ENCODE measurements at places on chromosomes 13 and 19.

DNA sequence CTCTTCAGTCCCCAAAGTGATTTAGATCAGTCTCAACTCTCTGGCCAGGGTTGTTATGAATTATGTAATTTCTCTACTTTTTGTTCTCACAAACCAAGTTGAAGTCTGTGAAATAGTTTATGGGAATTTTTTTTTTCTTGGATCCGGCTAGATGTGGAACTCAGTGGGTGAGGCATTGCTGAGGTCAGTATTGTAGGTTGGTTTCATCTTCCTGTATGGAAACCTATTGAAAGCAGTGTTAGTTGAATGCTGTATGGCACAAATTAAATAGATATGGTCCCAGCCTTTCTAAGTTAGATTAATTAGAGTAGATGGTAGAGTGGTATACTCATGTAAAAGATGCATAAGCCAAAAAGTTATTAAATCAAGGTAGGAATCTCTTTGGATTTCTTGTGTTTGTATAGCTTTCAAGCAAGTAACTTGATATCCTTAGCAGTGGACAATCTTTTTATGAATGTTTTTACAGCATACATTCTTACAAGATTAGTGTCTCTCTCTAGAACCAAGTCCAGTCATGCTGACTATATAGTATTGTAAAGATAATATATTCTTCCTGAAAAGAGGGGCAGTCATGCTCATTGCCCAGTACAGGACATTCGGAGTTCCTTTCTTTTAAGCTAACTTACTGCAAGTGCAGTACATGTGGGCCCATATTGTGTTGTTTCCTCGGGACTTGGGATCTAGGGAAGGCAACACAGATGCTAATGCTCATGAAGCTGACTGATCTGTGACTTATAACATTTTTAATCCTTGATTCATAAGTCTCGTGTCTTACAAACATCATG lies 2541.1 kb downstream of the PCDH9 start:
- DNase-seq = no peak

GRCh38 chr13:113804703-113805430 lies 45.8 kb downstream of the TMEM255B start:
- DNase-seq = no peak

GRCh38 chr19:55494172-55494761 lies 6.0 kb downstream of the SSC5D start:
- DNase-seq = no peak

DNA sequence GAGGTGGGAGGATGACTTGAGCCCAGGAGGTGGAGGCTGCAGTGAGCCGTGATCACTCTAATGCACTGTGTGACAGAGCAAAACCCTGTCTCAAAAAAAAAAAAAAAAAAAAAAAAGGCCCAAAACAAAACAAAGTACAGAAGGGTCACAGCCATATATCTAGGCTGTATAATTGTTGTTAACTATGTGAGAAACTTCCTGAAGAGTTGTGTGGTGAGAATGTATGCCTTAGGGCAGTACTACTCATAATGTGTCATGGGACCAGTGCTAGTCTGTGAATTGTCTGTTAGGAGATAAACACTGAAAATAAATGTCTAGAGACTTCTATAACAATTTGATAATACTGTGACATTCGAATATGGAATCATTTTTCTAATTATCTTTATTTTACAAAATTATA lies 43.1 kb downstream of the PAN3 start:
- DNase-seq = no peak

- no peak for DNase-seq
These were observed at the start of gene TMEM91 for GRCh38 chr19:41376241-41376997. TSS of gene TMEM91 (plus strand) at chr19:41376533. CDS start at chr19:41378310, 1,777 bp downstream.

DNA sequence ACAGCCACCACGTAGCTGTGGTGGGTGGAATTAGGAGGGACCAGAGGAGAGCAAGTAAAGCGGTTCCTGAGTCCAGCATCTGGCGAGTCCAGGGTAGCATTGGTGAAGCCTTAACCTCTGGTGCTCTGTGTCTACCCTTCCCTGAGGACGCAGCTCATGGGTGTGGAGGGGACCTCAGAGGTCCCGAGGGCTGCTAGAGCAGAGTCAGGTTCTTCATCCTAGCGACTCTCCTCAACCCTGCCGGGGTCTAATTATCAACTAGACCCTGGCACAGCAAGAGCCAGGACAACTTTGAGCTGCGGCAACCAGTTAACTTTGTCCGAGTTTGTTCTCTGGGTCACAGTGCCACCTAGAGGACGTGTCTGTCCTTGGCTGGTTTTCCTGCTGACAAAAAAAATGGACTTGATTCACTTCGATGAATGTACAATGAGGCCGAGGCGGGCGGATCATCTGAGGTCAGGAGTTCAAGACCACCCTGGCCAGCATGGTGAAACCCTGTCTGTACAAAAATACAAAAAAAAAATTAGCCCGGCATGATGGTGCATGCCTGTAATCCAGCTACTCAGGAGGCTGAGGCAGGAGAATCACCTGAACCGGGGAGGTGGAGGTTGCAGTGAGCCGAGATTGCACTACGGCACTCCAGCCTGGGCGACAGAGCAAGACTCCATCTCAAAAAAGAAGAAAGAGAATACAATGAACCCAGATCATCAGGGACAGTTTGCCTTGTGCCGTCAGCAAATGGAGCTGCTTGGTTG lies 25.0 kb downstream of the TSSK6 start:
- DNase-seq = peak; percentile 57

GRCh38 chr19:18848878-18849661 lies 17.3 kb downstream of the UPF1 start:
- no peak for DNase-seq

DNA sequence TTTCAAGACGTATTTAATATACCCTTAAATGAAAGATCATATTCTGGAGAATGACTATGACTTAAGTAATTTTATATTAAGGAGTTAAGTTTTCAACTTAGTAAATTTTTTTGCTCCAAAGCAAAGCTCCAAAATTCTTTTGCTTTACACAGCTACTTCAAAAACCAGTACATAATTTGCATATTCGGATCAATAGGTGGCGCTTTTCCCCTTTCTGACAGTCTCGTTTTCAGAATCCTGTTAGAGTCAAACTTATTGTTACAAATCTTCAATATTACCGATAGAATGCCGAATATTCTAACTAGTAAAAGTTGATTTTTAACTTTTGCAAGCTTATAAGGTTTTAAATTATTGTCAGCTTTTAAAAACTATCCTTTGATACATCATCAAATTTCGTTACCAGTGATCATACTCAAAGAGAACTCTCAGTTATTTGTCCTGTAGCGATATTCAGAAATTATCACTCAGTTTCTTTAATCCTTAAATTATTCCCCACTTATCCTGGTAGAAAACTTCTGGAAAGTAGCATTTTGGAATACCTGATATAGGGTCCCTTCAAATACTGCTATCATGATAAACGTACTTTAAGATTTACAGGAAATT lies 852.7 kb upstream of the KLHL1 start:
- no peak for DNase-seq

GRCh38 chr19:38191747-38192146 lies 32.3 kb downstream of the DPF1 start:
- no peak for DNase-seq

DNA sequence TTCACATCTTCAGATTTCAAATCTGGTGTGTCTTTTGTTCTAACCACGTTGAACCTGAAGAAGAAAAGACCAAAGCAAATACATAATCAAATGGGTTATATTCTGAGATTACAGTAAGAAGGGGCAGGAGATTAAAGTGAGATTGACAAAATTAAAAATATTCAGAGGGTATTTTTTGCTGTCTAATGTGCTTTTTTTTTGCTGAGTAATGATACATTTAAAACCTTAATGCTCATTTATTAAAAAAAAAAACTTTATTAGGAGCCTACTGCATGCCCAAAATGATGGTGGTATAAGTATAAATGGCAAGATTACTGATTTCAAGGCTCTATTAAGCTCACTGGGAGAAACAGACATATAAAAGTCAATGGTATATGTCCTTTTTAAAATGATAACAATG lies 459.4 kb downstream of the FGF9 start:
- no peak for DNase-seq

- no peak for DNase-seq
These were observed 1.8 kb downstream of the EXOSC5 start for GRCh38 chr19:41395355-41395754.

DNA sequence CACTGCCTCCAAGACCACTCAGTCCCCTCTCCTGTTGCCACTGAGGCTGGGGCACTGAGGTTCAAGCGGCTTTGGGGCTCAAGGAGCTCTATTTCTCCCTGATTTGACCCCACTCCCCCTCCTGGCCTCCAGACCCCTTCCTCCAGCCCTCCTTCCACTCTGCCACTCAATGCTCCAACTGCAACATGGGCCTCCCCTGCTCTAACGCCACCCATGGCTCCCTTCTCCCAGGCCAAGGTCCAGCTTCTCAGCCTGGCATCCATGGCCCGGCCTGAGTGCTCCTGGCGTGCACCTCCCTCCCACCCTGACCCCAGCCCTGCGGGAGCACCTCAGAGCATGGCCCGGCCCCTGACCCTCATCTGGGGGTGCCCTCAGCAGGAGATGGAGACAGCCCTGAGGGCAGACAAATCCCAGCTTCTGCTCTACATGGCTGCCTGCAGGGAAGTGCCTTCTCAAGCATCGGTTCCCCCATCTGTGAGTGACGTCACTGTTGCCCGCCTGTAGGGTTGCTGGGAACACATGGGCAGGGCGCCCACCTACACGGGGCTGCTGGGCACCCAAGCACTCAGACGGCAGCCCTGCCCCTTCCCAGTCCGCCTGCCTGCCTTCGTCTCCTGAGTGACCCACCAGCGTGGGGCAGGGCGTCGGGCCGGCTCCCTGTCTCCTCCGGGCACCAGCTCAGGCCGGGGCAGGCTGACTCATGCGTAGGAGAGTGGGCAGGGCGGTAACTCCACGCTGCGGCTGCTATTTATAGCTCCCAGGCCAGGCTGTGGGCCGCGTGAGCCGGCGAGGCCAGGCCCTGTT lies 1.6 kb upstream of the DIRAS1 start:
- DNase-seq = no peak

Data from stimulated activated CD4-positive, alpha-beta T cell treated with anti-CD3 and anti-CD28 coated beads, Interleukin-15, amount 100 ng/mL, for 48 hours (primary cell).